ENCODE measurements at places on chromosomes 5 and 9.

- no peak for DNase-seq
Measured at GRCh38 chr9:14531341-14532269, 161.6 kb downstream of the ZDHHC21 start.

DNA sequence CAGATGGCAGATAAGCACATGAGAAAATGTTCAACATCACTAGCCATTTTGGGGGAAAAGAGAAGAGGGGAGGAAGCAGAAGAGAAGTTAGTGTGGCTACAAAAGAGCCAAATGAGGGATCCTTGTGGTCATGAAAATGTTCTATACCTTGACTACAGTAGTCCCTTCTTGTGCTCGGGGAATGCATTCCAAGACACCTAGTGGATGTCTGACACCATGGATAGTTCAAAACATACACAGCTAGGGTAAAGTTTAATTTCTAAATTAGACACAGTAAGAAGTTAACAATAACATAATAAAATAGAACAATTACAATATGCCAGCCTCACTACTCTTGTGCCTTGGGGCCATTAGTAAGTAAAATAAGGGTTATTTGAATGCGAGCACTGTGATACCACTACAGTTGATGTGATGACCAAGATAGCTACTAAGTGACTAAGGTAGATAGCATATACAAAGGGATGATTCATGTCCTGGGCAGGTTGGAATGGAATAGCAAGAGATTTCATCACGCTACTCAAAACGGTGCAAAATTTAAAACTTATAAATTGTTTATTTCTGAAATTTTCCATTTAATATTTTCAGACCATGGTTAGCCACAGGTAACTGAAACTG, 344.1 kb downstream of the NR2F1-AS1 start:
- no peak for DNase-seq

- DNase-seq = no peak
Measured at GRCh38 chr5:172493002-172493401, 38.7 kb upstream of the SH3PXD2B start.

DNA sequence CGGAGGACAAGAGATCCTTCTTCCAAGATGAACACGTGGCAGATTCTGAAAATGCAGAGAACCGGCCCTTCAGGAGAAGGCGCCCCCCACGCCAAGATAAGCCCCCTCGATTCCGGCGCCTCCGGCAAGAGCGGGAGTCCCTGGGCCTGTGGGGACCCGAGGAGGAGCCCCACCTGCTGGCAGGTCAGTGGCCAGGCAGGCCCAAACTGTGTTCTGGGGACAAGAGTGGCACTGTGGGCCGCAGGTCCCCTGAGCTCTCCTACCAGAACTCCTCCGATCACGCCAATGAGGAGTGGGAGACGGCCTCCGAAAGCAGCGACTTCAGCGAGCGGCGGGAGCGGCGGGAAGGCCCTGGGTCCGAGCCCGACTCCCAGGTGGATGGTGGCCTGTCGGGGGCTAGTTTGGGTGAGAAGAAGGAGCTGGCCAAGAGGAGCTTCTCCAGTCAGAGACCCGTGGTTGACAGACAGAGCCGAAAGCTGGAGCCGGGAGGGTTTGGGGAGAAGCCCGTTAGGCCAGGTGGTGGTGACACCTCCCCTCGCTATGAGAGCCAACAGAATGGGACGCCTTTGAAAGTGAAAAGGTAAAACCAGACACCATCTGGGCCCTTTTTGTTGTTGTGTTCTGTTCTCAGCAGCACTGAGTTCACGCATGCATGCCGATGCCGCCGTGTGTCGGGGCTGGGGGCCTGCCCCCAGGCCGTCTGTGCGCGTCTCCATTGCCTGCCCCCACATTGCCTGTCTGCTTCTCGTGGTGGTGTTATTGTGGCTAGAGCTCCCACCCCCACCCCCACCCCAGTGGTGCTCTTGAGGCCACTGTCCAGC, 26.6 kb upstream of the POMT1 start:
- no peak for DNase-seq

GRCh38 chr9:15482146-15482545, 28.6 kb downstream of the PSIP1 start:
- DNase-seq = no peak

DNA sequence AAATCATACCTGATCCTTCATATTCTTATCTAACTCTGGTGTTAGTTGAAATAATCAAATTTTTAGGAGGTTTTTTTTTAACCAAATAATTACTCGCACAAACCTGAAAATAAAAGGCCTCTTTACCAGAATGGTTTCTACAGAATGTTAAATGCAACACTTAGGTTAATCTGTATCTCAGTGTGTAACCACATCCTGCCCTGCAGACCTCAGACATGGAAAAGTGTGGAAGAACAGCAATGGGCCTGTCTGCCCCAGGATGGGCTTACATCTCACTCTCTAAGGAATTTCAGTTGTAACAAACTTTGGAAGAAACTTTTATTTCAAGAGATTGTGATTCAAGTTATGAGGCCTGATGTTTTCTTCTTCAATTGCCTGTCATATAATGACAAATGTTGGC, 32.5 kb upstream of the MIER3 start:
- no peak for DNase-seq

DNA sequence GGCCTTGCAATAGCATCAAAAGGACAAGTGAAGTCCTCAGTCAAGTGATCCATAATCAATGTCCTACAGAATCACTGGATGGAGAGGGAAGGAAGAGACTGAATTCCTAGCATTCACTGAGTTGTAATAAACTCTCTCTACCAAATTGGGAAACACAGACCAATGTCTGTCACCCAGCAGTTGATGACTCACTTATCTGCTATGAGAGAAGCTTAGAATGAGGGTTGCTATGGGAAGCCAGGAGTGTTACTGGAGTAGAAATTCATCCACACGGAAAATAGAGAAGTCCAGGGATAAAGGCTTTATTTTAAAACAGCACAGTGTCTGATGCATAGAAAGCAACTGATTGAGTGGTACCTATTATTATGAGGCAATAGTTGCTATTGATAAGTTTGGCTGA, 407.4 kb downstream of the BRINP1 start:
- DNase-seq = no peak

GRCh38 chr9:89649039-89649691, 44.4 kb downstream of the GADD45G start:
- DNase-seq = no peak

DNA sequence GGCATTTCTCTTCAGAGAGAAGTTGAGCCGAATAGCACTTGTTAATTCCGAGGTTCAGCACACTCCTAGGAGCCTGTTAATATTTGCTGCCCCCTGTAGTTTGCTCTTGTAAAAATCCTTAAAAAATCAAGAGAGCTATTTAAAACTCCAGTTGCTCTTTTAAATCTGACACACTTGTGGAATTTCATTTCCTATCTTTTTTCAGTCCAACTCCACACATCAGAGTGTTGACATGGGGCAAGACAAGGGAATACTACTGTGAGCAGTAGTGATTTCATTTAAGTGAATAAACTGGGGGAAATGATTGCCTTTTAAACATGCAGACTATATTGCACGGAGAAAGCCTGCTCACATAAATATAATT, 1096.3 kb upstream of the DMAC1 start:
- DNase-seq = no peak

DNA sequence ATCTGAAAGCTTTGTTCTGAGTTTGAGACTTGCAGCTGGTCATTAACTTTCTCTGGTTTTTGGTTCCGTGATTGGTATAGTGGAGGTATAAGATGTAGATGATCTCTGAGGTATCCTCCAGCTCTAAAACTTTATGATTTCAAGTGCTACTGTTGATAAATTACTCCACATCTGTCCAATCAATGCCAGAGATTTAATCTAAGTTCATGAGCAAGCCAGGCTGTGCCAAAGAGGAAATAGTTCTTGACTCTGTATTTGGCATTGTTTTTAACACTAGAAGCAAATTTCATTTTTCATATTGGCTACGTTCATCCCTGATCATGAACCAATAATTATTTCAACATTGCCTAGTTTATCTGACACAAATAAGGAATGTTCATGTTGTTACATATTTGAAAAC, 28.5 kb upstream of the CHD1 start:
- DNase-seq = no peak

DNA sequence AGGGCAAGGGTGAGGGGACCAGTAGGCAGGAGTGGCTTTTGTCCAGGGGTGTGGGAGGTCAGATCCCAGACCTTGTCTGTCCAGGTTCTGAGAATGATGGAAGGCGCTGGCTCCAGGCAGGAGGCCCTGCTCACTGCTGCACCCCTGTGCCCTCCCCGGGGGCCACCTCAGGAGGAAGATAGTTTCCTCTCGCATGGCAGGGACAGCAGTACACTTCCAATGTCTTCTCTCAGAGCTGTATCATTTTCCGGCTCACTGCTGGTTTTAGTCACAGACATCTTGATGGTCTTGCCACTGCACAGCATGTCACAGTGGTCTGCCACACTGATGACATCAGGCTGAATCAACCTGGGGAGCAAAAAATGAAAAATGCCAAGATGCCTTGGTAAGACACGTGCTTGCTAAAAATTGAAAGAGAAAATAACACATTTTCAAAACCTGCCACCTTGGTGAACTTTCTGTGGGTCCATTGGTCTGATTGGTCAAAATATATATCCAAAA, 3.3 kb upstream of the SLC6A3 start:
- no peak for DNase-seq

DNA sequence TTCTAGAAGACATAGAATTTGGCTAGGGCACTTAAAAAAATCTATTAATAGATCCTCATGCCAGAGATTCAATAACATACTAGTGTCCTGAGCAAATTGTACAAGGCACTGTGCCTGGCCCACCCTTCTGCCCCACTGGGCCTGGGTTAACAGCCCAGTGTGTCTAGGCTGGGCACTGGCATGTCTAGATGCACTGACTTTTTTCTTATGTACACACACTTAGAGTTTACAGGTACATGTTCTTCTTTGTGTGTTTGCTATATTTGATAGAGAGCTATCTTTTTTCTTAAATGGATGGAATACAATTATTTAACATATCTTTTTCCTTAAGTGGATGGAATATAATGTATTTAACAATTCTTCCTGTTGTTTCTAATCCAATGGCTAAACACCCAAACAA, 241.5 kb downstream of the AUH start:
- no peak for DNase-seq

- DNase-seq = no peak
Measured at GRCh38 chr9:104604801-104605200, 626 bp downstream of the OR13C2 start.

DNA sequence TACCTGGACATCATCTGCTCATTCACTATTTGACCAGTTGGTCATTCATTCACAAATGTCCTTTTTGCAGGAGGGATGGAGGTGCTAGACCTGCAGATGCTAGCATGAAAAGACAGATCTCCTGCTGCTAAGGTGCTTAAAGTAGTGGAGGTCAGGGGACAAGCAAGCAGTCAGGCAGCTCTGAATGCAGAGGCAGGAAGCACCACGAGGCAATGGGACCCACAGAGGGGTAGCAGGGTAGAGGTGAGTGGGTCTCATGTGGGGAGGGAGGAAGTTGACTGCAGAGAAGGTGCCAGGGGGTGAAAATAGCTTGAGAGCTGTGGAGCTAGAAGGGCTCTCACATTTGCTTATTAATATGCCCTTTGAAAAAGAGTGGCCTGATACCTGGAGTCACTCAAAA, 25.2 kb downstream of the FXN start:
- DNase-seq = no peak

- DNase-seq = no peak
Measured at GRCh38 chr9:94813379-94813778, 86.9 kb downstream of the AOPEP start.

DNA sequence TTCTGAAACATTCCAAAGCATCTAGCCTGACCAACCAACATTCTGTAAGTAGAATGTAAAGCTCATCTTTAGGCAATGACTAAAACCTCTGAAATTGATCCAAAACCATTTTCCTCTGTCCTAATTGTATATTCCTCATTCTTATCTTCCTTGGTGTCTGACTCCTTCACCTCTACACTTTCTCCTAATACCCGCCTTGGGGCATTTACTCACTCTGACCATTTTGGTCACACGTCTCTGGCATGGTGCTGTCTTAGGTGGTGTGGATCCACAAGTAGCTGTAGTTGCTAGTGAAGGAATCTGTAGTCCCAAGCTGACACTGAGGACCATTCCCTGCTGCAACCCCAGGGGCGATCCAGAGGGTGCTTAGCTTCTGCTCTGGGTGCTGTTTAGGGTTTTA, 40.8 kb upstream of the LMNB1 start:
- no peak for DNase-seq

- DNase-seq = no peak
Measured at GRCh38 chr9:131701789-131702337, 38.0 kb downstream of the RAPGEF1 start.

GRCh38 chr9:977838-978830, 1.7 kb downstream of the DMRT3 start:
- no peak for DNase-seq

Data from stimulated activated CD8-positive, alpha-beta memory T cell treated with anti-CD3 and anti-CD28 coated beads, Interleukin-7, amount 100 ng/mL, for 24 hours (primary cell).